ENCODE measurements at places on chromosomes 6 and 20.

DNA sequence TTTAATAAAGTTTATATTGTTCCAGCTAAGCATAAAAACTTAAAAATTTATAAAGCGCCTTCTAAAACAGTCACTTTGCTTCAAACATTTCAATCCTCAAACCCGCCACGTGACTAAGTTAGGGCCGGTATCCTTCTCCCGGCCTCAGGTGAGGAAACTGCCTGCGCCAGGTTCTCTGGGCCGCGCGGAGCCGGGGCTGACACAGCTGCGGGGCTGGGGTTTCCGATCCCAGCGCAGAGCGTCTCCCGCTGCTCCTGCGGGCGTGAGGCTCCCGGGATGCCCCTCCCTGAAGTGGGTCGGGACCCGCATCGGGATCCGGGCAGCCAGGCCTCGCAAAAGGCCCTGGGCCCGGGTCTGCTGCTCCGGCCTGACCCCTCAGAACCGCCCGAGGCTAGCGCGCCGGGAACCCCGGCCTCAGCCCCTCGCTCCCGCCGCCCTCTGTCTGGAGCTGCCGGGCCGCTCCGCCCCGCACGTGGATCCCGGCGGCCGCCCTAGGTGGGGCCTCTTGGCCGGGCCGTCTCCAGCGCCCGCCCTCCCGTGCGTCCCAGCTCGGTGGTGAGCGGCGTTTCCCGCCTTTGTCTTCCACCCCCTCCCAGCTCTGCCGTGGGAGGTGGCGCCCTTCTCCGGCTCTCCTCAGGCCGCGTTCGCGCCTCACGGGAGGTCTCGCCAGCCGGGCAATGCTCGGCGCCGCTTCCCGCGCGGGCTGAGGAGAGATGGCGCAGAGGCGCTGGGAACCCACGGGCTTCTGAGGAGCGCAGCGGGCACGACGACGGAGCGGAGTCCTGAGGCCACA, 267.9 kb downstream of the DLL1 start:
- no peak for DNase-seq

DNA sequence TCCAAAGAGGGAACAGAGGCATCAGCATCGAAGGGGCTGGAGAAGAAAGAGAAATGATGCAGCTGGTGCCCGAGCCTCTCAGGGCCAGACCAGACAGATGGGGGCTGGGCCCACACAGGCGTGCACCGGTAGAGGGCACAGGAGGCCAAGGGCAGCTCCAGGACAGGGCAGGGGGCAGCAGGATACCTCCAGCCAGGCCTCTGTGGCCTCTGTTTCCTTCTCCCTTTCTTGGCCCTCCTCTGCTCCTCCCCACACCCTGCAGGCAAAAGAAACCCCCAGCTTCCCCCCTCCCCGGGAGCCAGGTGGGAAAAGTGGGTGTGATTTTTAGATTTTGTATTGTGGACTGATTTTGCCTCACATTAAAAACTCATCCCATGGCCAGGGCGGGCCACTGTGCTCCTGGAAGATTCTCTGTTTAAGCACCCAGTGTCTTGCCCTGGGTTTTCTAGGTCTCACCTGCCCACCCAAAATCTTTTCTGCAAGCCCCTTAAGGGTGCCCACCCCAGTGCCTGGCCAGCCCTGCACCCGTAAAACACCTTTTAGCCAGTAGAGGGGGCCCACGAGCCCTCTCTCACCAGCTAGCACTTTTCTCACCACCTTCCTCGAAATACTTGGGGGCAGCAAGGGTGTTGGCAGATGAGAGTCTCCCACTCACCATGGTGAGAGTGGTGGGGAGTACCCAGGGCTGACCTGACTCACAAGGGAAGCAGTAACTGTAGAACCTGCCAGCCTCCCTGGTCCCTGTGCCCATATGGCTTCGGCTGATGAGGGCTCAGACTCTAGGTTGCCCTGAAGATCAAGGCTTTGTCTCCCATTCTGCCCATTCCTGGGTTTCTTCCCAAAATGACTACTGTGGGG, 35.7 kb upstream of the ID1 start:
- no peak for DNase-seq

DNA sequence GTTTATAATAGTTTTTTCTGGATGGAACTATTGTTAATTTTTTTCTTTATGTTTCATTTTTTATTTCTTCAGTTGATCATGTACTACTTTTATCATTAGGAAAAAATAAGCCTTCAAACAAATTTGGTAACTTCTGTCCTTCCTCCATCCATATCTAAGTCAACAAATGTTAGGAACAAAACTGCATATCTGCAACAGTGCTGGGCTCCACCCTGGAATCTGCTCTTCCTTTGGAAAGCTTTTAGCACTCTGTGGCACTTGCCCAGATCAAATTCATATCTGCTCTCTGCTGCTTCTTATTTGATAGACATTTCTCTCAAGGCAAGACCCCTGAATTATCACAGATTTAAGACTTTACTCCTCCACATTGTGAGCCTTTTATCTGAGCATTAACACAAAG, 24.3 kb upstream of the GPR63 start:
- DNase-seq = no peak

DNA sequence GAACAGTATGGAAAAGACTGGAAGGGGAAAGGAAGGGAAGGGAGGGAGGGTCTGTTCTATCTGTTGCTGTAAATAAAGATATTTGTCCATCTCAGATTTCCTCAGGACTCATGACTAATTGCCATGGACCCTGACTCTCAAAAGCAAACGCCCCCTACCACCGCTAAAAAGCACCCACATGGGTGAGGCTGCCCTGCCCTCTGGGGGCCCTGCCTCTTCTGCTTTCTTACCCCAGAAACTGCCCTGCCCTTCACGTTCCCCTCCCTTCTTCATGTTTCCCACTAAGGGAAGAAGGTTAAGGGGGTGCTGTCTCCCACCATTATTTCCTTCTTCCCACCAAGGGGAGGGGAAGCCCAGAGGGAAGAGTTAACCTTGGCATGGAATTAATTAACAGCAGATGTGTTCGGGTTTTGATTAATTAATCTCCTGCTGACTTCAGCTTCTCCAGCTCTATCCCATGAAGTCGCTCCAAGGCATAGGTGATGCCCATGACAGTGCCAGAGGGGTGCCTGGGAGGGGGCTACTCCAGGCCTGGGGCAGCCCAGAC, 16.0 kb downstream of the MDFI start:
- no peak for DNase-seq

- DNase-seq = no peak
Observed at GRCh38 chr6:144477856-144478255, 192.7 kb downstream of the UTRN start.

- DNase-seq = no peak
Observed at GRCh38 chr20:4763723-4764510, 42.2 kb downstream of the PRND start.

DNA sequence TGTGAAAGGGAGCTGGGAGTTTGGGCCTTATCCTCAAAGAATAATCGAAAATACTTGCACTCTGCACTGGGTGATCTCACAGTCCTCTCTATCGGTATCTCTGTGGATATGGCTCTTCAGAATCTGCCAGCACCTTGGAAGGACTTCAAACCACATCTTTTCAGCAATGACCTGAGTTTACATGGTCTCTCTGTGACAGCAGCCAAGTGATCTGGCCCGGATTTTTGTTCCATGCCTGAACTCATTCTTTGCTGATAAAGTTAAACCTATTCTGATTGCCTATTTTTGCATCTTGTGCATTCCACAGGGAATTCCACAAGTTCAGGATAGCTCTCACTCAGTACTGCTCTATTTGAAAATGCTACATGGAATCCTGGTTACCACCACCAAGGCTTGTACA, 98.9 kb downstream of the HDGFL1 start:
- DNase-seq = no peak

DNA sequence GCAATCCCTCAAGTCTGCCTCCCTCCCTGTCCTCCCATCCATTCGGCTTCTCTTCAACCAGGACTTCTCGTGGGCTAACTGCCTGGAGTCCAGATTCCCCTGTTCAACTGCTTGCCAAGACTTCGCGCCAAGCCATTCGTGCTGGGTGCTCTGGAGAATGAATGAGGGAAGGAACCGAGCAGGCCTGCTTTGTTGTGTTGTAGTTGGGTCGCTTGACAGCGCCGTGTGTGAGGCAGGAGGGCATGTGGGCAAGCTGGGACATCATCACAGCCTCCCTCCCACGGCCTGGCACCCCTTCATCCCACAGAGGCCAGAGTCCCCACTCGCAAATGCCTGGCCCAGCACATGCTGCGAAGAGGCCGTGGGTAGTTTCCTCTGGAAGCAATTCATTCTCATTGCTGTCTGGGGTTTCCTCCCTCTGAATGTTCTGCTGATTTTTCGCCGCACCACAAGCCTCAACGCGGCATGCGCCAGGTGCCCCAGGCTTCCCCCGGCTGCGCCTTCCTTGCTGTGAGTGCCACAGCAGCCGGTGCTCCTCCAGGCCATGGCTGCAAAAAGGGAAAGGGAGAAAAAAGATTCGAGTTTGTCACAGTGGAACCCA, 336.0 kb downstream of the QKI start:
- DNase-seq = no peak

DNA sequence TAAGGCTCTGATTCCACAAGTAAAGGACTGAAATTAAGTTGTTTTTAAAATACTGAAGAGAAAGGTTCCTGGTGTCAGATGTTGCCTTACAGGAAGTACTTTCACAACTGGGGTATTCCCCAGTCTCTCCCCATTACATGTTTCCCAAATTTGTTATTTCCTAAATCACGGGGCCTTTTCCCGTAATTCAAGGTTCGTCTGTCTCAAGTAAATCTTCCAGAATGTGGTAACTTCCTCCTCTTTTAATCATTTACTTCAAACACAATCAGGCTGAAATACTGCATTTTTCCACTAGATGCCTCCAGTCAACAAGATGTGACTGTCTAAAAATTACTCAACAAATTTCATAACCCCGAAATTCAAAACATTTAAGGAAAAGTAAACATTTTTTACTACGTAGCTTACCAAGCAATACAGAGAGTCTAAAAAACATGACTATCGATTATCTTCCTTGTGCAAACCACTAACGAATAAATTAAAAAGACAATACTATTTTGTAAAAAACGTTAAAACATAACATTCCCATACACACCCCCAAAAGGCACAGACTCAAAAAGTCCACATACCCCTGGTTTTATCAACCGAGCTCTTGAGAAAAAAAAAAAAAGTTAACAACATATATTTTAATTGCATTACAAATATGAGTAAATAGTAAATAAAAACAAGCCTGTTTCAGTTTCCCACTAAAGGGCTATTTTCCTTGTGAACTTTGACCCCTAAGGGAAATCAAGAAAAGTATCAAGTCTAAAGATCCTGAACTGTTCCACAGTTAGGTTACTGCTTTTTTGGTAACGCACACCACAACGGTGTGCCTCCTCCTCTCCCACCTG, 1.7 kb downstream of the SOD2 start:
- DNase-seq = peak; percentile 82

GRCh38 chr20:61575151-61575937, 323.3 kb downstream of the CDH4 start:
- DNase-seq = no peak

DNA sequence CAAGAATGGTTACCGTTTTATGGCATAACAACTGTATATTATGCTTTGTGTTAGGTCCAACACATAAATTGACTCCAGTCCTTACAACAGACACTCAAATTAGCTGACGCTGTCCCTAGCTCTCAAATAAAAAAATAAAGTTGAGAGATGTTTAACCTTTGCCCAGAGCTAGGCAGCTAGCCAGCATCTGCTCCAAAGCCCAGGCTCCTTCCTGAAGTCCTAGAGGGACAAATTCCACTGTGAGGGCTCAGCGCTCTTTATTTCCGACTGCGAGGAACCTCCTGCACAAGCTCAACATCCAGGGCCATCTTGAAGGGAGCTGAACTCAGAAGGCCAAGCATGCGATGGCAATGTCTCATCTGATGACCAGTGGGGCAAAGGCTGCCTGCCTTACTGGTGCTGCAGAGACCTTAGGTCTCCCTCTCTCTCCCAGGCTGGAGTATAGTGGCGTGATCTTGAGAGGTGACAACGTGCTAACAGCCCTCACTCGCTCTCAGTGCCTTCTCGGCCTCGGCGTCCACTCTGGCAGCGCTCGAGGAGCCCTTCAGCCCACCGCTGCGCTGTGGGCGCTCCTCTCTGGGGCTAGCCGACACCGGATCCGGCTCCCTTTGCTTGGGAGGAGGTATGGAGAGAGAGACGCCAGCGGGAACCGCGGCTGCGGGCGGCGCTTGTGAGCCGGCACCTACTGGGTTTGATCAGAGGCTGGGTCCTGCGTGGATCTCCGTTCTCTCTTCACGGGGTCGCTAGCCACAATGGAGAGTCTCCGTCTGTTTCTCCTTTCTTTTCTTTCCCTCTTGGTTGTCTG, 24.7 kb upstream of the GFOD1 start:
- DNase-seq = no peak

DNA sequence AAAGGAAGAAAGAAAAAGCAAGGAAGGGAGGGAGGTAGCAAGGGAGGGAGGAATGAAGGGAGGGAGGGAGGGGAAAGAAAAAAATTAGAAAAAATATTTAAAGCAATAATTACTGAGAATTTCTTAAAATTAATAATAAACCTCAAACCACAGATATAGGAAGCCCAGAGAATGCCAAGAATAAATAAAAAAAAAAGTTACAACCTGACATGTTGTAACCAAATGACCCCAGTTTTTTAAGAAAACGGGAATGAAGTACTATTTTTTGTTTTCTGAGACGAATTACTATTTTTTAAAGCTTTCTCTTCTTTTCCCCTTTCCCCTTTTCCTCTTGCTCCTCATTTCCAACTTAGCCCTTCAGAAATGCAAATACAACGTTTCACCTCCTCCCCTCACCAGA, 16.7 kb downstream of the SLC17A1 start:
- DNase-seq = no peak

DNA sequence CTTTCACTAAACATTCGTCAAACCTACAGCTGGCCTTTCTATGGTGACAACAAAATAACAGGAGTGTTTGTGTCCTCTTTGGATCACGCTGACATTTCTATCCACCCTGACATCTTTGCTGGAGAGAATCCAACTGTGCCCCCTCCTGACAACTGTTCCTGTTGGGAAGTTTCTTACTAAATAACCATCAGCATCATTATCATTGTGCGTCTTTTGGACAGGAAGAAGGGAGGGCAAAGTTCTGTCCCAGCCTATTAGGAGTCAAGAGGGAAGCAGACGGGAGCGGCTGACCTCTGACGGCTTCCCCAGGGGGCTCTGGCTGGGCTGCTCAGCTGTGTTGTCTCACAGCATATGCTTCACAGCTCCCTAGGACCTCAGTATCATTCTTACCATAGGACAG, 195.9 kb upstream of the SULF2 start:
- no peak for DNase-seq

- DNase-seq = no peak
Observed at GRCh38 chr6:122998403-122998975, 2.5 kb downstream of the CLVS2 start.

- DNase-seq = no peak
Observed at GRCh38 chr6:87027021-87027420, 67.9 kb downstream of the CGA start.

DNA sequence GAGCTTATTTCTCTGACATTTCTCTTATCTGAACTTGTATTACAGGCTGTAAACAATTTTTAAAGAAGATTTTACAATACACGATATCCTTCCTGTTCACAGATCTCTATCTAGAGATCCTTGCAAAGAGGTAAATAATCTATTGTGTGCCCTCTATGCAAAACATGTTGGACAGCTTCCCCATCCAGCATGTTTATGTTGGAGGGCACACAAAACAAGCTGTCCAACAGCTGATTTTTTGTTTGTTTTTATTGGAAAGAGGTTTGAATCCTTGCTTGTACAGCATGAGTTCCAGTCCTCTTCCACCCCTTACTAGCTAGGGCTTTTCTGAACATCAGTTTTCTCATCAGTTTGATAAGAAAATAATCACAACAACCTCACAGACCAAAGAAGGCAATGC, 62.3 kb upstream of the SYNDIG1 start:
- no peak for DNase-seq

- no peak for DNase-seq
Observed at GRCh38 chr6:149615805-149616204, 32.7 kb downstream of the KATNA1 start.

Data from AG09319 (cell line).